GM19239 (cell line): ENCODE measurements at places on chromosomes 11 and 22.

- DNase-seq = no peak
Measured at GRCh38 chr11:128261011-128261421, 326.3 kb downstream of the ETS1 start.

- DNase-seq = no peak
Measured at GRCh38 chr11:44983786-44984185, 33.1 kb upstream of the TP53I11 start.

- DNase-seq = no peak
Measured at GRCh38 chr11:128507936-128508335, 79.4 kb downstream of the ETS1 start.

- DNase-seq = peak; percentile 9
Measured at GRCh38 chr22:31082606-31083376, 1.7 kb downstream of the SMTN start.

GRCh38 chr11:67606093-67606491, 644 bp upstream of the NDUFV1 start:
- DNase-seq = no peak

- no peak for DNase-seq
Measured at GRCh38 chr22:49450498-49450897, 377.2 kb downstream of the BRD1 start.

GRCh38 chr22:48920776-48921241, 906.9 kb downstream of the BRD1 start:
- no peak for DNase-seq

DNA sequence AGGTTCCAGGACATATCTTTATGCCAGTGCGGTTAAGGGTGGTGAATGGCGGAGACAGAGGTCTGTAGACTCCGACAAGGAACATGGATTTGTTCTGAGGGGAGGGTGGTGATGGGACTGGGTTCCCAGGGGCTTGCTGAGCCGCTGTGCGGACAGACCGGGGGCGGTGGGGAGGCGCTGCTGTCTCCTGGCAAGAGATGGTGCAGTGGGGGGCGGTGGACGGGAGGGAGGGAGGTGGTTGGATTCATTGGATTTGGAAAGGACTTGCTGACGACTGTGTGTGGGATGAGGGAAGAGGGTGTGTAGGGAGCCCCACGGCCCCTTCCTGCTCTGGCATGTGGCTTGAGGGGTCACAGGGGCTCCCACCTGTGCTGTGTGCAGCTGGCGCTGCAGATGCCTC, 43.2 kb downstream of the FLRT1 start:
- DNase-seq = no peak

- DNase-seq = peak; percentile 31
Measured at GRCh38 chr11:12411806-12412727, 34.7 kb downstream of the PARVA start.

DNA sequence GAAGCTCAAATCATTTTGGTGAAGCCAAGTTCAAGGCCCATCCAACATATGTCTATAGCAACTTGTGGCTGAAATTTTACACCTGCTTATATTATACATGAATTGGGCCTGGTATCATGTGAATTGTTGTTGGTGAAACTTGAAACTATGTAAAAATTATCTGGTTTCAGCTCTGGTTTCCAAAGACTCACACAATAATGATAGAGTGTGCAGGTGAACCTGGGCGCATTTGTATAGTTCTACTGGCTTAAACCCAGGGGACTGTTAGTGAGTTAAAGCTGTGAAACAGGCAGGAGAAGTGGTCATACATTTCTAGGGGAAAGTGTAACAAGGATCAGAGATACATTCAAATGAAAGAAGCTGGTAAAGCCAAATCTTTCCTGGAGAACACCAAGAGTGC, 627.3 kb downstream of the METTL15 start:
- no peak for DNase-seq

DNA sequence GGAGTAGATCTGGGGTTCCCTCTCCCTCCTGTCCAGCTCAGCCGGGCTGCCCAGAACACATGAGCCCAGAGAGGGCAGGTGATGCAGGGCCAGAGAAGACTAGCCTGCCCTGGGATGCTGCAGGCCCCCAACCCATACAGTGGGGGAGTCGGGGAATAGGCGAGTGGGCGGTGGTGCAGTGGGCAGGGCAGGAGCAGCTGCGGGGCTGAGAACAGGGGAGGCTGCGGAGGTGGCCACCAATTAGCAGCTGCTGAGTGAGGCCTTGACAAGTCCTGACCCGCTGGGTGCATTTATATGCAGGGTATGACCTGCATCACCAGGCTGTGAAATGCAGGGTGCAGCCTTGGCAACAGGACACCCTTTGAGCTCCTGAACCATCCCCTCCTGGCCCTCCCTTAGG, 43.1 kb downstream of the NFAM1 start:
- no peak for DNase-seq

DNA sequence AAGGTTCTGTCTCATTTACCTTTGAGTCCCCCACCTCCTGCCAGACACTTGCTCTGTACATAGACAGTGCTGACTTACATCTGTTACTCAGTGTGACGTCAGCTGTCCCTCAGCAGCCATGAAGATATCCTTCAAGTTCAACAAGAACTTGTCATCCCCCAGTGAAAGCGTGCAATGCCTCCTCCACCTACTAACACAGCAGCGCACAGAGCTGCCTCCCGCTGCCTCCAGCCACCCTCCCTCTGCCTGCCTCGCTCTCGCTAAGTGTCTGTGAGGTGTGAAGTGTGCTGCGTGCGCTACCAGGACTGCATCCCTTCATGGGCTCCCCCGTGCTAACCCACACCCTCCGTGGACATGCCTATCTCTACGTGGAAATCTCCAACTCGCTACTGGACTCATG, 621.4 kb downstream of the BRD1 start:
- no peak for DNase-seq

DNA sequence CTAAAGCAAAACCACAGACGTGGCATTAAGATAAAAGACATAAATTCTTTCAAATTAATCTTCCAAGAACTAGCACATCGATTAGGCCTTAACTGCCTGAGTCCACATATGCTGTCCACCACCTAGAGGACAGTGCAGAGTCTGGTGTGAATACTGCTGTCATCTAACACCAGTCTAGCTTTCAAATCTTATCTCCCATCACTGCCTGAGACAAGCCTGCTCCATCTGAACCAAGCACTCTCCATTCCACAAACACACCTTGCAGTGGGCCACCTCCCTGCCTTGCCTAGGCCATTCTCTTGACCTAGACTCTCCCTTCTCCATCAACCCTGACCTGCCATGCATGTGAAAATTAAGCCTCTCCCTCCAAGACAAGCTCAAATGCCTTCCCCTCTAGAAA, 129.5 kb upstream of the PITPNB start:
- no peak for DNase-seq

DNA sequence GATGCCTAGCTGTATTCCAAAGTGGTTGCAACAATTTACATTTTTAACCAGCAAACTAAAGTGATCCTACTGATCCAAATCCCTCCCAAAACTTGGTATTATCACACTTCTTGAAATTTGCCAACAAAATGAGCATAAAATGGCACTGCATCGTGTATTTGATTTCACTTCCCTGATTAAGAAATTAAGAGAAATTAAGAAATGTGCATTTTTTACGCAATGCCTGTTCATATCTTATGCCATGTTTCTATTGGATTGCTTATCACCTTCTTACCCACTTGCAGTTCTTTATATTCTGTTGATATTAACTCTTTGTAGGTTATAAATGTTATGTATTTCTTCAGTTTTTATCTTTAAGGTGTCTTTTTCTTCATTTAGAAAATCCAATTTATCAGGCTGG, 80.6 kb downstream of the DENND5A start:
- no peak for DNase-seq

- DNase-seq = peak; percentile 35
Measured at GRCh38 chr11:47271961-47272661, 2.2 kb downstream of the MADD start.

DNA sequence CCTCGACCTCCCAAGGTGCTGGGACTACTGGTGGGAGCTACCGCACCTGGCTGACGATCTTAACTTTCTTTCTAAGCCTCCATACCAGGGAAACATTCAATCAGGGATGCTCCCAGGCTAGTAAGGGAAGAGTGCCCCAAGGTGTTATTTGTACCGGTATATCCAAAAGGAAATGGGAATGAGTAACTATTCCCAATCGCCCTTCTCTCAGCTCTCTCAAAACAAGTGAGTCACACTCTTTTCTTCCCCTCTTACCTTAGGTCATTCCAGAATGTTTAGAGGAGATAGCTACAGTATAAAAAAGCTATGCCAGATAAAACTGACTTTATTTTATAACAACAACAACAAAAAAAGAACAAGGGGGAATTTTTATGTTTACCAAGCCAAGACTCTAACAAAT, 13.7 kb downstream of the DCDC1 start:
- DNase-seq = no peak

DNA sequence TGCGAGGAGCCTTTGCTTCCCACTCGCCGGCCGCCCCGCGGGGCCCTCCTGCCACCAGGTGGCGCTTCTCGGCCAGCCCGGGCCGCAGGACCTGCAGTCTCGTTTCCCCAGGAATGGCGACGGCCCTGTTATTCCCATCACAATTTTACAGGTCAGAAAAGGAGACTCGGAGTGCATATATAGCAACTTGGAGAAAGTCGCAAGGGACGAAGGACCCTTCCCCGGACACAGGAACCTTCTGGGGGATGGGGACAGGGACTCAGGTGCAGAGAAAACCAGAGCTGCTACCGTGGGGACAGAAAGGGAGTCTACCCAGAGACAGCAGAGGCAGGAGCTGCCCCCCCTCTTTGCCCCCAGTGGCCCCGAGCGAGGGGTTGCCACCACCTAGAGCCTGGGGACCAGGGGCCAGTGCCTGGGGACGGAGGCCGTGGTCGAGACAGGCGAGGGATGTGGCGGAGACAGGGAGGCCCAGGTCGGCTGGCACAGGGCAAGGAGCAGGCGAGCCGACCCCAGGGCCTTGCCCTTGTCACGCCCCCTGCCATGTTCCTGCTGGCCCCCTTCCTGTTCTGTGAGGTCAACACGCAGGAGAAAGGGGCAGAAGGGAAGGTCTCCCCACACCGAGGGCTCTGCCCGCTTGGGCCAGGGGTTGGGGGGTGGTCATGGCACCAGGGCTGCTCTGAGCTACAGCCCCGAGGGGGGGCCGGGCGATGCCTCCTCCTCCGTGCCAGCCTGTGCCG, 3.5 kb upstream of the KRTAP5-6 start:
- peak; percentile 80 for DNase-seq

- DNase-seq = peak; percentile 20
Measured at GRCh38 chr11:135027461-135027860, 615.4 kb upstream of the B3GAT1 start.
